CD4-positive, alpha-beta T cell treated with Interleukin-6 at 100 ng/mL for 8 hours (primary cell): ENCODE measurements at places on chromosomes 1 and 21.
A peak's percentile ranks its signal among the peaks of the same experiment; 100 is the strongest.

DNA sequence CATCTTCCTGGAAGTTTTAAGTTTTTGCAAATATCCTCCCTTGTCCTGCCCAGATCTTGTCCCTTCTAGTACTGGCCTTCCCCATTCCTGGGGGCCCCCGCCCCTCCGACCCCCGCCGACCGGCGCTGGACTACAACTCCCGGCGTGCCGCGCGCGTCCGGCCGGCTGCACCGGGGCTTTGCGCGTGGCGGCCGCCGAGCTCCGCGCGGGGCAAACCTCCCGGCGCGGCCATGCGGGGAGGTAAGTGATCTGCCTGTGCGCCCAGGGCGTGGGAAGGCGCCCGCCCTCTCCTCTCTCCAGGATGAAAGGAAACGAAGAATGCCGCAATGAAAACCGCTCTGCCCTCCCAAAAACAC lies 3.2 kb upstream of the SAMD13 start:
- DNase-seq, result peak; percentile 35

DNA sequence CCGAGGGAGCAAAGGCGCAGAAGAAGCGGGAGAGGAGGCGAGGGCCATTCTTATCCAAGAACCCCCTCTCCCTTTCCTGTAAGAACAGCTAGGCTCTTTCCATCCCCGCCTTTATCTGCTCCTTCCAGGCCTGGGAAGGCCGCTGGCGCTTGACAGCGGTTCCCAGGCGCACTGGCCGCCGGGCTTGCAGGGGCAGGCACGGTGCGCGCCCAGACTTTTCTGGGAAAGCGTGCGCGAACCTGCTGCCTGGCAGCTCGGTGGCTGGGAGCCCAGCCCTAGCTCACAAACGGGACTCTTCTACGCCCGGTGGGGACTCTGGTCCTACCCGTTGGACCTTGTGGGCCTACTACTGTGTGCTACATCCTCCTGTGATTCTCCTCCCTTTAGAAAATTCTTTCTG lies 8.8 kb upstream of the IFNLR1 start:
- no peak for DNase-seq

DNA sequence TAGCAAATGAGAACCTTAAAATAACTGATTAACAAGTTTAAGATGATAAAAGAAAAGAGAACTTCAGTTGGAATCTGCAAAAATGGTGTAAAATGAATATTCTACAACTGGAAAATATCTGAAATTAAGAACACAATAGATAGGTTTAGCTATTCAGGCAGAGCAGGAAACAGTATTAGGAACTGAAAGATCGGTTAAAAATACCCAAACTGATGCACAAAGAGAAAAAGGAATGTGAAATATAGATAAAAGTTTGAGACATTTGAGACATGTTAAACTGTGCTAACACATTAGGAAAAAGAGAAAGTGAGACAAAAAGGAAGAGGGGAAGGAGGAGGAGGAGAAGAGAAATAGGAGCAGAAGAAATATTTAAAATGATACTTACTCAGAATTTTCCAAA lies 12.1 kb downstream of the CD55 start:
- DNase-seq, result no peak

DNA sequence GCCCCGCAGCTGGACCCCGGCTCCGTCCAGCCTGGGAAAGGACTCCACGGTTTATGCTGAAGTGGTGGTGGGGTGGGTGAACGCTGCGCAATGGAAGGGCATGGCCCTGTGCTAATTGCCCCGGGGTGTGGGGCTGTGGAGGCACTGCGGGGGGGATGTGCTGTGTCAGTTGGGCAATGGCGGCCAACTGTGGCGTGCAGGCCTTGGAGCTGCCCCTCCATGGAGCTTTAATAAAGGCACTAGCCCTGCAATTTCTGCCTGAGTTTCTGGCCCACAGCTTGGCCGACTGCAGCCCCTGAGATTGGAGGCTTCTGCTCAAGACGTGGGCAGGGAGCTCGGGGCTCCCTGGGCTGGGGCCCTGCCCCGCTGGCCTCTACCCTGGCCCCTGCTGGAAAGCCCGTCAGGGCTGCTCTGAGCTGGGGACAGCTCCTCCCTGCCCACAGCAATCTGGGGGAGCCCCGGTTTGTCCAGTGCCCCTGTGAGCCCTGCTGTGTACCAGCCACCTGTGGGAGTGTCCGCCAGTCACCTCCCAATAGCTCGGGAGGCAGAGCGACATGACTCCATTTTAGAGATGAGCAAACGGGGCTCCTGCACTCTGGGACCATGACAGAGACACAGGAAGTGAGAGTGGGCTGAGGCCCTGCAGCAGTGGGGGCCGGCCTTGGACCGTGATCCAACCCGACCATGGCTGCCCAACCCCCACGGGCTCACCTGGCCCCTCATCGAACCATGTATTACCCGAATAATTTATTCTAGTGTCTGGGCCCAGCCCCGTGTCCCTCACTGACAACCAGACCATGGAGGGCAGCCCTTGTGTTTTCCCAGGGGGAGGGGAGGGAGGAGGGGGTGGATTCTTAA lies 8.7 kb upstream of the TNFRSF14 start:
- DNase-seq, result peak; percentile 35

- no peak for DNase-seq
Measured at GRCh38 chr1:172547071-172547470, 14.1 kb downstream of the SUCO start.

DNA sequence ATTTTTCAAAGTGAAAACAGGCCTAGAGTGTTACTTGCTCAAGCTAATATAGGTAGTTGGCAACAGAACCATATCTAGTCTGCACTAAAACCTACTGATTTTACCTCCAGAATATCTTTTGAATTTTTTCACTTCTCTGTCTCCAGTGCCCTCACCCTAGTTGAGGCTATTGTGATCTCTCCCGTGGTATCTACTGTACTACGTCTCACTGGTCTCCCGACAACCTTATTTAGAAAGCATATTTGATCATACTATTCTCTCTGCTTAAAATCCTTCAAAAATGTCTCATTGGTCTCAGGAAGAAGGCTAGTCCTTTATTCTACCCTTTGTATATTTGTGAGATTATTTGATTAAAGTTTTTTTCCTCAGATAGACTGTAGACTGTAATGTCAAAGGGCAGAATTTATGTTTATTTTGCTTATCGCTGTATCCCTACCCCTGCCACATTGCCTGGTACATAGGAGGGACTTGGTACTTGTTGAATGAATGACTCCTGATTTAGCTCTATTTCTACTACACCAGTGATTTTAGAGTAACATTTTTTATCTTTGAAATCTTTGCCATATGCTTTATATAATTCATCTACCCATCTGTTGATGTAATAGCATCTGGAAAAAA lies 135.5 kb upstream of the KIAA1614 start:
- no peak for DNase-seq

GRCh38 chr1:7831458-7831857 lies 21.4 kb downstream of the UTS2 start:
- no peak for DNase-seq

- no peak for DNase-seq
Measured at GRCh38 chr1:187985897-187986654, 1157.3 kb downstream of the PLA2G4A start.

DNA sequence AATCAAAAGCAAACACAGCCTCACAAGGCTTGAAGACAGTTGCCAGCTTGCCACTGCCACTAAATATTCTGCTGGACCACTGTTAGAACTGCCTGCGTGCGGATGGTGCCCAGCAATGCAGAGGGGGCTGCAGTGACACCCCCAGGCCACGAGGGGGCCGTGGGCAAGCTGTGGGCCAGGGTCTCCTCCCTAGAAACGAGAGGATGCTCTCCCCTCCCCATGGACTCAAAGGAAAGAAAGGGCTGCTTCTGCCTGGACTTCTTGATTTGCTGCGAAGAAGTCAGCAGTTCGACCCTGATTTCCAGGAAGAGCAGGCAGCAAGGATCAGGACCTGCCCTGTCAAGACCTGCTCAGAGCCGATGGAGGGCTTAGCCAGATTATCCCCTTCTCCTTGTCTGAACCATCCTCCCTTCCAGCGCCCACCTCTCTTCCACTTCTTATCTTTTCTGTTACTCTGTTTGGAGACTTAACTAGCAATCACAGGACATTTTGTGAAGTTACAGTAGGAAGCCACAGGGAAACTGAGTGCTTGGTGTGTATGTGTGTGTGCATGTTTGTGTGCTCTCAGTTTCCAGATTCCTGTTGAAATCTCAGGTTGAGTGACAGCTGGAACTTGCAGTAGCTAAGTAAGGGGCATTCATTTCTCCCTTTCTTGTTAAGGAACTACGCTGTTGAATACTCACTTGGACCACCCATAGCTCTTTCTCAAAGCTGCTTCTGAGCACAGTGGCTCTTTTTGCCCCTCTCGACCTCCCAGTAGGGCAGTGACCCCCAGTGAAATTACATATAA lies 2.7 kb downstream of the MAN1C1 start:
- peak; percentile 50 for DNase-seq

DNA sequence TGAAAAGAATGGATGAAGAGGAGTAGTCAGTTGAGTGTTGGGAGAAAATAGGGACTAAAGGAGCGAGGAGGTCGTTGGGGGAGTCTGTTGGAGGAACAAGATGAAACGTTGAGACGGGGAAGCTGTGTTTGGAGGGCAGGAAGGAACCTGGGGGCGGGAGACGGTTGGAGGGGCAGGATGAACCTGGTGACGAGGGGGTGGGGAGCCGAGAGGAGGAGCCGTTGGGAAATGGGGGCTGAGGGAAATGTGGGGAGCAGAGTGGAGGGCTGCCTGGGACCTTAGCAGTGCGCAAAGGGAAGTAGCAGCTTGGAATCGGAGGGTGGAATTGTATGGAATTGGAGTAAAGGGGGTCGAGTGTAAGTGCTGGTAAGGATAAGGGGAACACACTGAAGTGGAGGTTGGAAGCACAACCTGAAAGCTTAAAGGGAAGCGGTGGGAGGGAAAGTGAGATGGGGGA lies 630 bp downstream of the MTF2 start:
- peak; percentile 19 for DNase-seq

GRCh38 chr1:33158366-33158765 lies 23.5 kb downstream of the TRIM62 start:
- DNase-seq, result no peak

- no peak for DNase-seq
Measured at GRCh38 chr1:85580872-85581801, 576 bp downstream of the CCN1 start.

GRCh38 chr1:203289982-203290260 lies 15.4 kb upstream of the BTG2 start:
- DNase-seq, result no peak

- peak; percentile 93 for DNase-seq
Measured at GRCh38 chr1:37474046-37474696, at the start of gene ZC3H12A. TSS of gene ZC3H12A (plus strand) at chr1:37474580. CDS start at chr1:37475497, 917 bp downstream.

GRCh38 chr1:21531241-21531640 lies 22.0 kb downstream of the ALPL start:
- no peak for DNase-seq

DNA sequence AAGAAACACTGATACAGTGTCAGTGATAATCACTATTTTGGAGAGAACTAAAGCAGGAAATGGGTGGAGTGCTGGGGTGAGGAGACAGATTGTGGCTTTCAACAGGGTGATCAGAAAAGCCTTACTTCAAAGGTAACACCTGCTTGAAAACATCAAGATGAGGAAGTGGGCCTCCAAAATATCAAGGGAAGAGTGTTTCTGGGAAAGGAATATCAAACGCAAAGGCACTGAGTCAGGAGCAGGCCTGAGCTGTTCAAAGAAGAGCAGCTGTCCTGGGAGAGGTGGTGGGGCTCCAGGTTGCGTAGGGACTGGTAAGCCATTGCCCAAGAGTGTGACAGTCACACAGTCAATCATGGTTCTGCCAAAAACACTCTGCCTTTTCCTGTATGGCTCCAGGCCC lies 47.1 kb upstream of the ATP1A1 start:
- peak; percentile 78 for DNase-seq

- DNase-seq, result peak; percentile 70
Measured at GRCh38 chr1:152036267-152037216, at the start of gene S100A11. TSS of gene S100A11 (minus strand) at chr1:152037004. CDS start at chr1:152036915, 89 bp downstream.

DNA sequence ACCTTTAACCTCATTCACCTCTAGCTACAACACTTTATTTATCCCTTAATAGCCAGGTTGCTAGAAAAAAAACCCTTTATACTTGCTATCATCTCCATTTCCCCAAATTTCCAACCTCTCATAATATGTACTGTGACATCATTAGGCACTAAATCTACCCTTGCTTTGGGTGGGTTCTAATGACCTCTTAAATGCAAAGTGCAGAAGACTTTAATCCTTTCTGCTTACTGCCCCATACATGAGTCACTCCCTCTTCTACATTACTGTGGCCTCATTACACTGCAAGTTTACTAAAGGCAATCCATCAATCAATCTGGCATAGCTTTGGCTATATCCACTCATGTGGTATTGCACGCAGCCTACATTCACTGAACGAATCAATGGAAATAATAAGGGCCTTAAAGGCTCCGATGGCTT lies 353.3 kb downstream of the SMYD3 start:
- DNase-seq, result no peak

DNA sequence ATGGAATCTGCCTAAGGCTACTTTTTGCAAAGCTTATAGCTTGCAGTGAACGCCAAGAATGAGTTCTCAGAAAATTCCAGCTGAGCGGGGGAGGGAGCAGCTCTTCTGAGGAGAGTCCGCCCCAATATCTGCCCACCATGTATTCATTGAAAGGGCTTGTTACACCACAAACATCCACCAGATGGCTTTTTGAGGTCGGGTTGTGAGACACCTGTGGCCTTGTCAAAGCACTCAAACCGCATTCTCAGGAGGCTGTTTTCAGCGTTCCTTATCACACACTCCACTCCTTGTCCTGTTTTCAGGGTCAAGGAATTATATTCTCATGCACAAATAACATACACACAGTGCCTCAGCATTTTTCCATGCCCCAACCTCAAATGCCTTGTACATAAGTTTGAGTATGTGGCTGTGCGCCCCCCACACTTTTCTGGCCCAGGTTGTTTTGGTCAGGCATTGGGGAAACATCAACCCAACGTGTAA lies 3.9 kb upstream of the C4BPB start:
- DNase-seq, result peak; percentile 62

DNA sequence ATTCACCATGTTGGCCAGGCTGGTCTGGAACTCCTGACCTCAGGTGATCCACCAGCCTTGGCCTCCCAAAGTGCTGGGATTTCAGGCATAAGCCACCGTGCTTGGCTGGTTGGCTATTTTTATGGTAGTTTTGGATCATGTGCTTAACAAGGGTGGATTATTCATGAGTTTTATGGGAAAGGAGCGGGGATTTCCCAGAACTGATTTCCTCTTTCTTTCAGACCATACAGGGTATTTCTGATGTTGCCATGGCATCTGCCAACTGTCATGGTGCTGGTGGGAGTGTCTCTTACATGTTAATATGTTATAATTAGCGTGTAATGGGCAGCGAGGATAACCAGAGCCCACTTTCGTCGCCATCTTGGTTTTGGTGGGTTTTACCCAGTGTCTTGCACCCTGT lies 3.2 kb downstream of the TRPM2 start:
- DNase-seq, result no peak
